ENCODE measurements at places on chromosomes 7 and 10. TPM values are rescaled to one million over a fixed set of nuclear protein-coding genes. Genes with fewer than 3 reads are reported as not detected.

The H2BK1 gene
- not detected for total RNA-seq

The CDH23 gene
- total RNA-seq, result 9.9 TPM

The RBP4 gene
- 1.9 TPM for total RNA-seq

The OR13A1 gene
- 0.85 TPM for total RNA-seq

The NCAPG2 gene
- 24.3 TPM for total RNA-seq

The FOXI2 gene
- total RNA-seq, result not detected

The CALN1 gene
- 0.42 TPM for total RNA-seq

The KLF14 gene
- 0.32 TPM for total RNA-seq

The OR2A12 gene
- total RNA-seq, result not detected

The SHTN1 gene
- total RNA-seq, result 14.9 TPM

The MGAM2 gene
- 0.05 TPM for total RNA-seq

The ODAD2 gene
- 2.7 TPM for total RNA-seq

The BAIAP2L1 gene
- 4.9 TPM for total RNA-seq

The TUBAL3 gene
- 0.16 TPM for total RNA-seq

The GPR22 gene
- 2.2 TPM for total RNA-seq

The IDI2 gene
- total RNA-seq, result not detected

The GTF2I gene
- 283 TPM for total RNA-seq

The SPDYE8 gene
- total RNA-seq, result not detected

The TMEM236 gene
- total RNA-seq, result 1.2 TPM

The PVRIG gene
- 0.21 TPM for total RNA-seq

The PIP gene
- not detected for total RNA-seq

The MUC12 gene
- total RNA-seq, result 1.1 TPM

The NXPH1 gene
- total RNA-seq, result 2.0 TPM

The CLEC5A gene
- total RNA-seq, result 0.16 TPM

The ZNF467 gene
- total RNA-seq, result 2.1 TPM

The AFAP1L2 gene
- total RNA-seq, result 32.6 TPM

The SHH gene
- total RNA-seq, result 13.8 TPM

The CPA1 gene
- total RNA-seq, result 0.63 TPM

The TAS2R4 gene
- total RNA-seq, result 8.1 TPM

The GIMAP4 gene
- 43.9 TPM for total RNA-seq

The PLXDC2 gene
- total RNA-seq, result 72.7 TPM

The TAC1 gene
- 1.7 TPM for total RNA-seq

The CRTAC1 gene
- 3.7 TPM for total RNA-seq

The FLNC gene
- 136 TPM for total RNA-seq
